Posterior cingulate gyrus (tissue), 11 donors: ENCODE measurements at places on chromosomes 12 and 14.

- no peak for DNase-seq
Observed at GRCh38 chr12:7915661-7916403, 20.2 kb downstream of the SLC2A3 start.

DNA sequence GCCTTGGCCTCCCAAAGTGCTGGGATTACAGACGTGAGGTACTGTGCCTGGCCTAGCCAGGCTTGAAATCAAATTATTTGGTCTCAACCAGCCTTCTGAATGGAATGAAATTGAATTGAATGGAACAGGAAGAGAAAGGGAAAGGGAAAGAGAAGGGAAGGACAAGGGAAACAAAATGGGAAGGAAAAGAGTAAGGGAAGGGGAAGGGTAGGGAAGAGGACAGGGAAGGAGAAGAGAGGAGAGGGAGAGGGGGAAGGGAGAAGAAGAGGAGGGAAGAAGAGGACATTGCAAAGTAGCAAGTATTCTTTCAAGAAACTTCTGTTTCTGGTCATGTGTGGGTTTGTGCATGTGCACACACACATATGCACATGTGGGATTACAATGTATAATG lies 97.8 kb downstream of the ITPR2 start:
- no peak for DNase-seq

DNA sequence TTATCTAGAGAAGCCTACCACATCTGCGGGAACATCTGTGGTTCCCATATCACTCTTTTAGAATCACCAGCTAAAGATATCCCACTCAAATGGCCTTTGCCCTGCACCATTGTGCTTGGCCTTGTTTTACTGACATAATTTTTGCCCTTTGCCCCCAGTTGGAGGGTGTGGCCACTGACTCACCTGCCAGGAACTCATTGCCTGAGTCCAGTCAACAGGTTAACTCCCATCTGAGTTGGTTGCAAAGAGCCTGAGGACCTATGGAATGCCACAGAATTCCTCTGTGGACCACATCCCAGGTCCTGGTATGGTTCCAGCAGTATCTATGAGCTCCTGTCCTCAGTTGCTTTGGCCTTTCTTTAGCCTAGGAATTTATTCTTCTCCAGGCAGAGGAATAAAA lies 55.7 kb upstream of the PTGR2 start:
- DNase-seq: no peak

DNA sequence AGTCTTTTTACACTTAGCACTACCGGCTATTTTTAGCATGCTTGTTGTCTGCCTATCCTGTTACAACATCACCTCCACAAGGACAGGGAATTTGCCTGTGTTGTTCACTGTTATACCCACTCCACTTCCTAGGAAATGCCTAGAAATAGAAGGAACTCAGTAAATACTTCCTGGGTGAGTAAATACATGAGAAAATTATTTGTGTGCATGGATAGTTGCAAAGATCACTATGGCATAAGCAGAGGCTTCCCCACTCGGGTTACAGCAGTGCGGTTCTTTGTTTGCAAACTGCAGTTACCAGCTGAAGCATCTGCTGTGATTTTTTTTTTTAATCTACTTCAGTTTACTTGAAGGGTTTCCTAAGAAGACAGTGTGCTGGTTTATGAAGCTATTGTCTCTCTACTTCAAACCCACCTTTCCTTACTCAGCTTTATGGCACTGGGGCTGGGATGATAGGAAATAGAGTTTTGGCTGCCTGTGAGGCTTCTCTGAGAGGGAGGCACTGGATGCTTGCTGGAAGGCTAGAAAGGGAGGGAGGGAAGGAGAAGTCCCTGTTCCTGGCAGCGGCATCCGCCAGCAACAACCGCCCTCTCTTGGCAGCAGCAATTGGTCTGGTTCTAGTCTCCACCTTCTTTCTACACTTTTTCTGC lies 29.0 kb downstream of the PDE6H start:
- DNase-seq: peak; percentile 51

DNA sequence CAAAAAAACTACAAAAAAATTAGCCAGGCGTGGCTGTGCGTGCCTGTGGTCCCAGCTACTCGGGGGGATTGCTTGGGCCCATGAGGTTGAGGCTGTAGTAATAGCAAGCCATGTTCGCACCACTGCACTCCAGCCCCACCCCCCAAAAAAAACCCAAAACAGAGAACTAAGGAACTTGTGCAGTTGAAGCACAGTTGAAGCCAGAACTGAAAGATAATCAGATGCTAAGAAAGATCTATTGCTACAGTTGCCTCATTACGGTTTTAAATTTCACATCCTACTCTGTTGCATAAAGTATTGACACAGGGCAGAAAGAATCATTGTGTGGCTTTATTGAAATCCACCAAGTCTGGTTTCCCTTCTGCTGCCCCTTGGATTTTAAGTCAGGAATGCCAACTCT lies 3.8 kb downstream of the CS start:
- DNase-seq: no peak

- peak; percentile 55 for DNase-seq
Observed at GRCh38 chr14:76348898-76349297, 27.0 kb upstream of the ESRRB start.

GRCh38 chr12:118342090-118342489 lies 30.6 kb downstream of the TAOK3 start:
- no peak for DNase-seq
